ENCODE measurements at places on chromosomes 4 and X. TPM values are rescaled to one million over a fixed set of nuclear protein-coding genes. Genes with fewer than 3 reads are reported as not detected.

ZBTB33 gene
- total RNA-seq: 12.5 TPM

GRCh38 chr4:110867251-110867960, 244.5 kb upstream of the PITX2 start:
- no peak for DNase-seq

DNA sequence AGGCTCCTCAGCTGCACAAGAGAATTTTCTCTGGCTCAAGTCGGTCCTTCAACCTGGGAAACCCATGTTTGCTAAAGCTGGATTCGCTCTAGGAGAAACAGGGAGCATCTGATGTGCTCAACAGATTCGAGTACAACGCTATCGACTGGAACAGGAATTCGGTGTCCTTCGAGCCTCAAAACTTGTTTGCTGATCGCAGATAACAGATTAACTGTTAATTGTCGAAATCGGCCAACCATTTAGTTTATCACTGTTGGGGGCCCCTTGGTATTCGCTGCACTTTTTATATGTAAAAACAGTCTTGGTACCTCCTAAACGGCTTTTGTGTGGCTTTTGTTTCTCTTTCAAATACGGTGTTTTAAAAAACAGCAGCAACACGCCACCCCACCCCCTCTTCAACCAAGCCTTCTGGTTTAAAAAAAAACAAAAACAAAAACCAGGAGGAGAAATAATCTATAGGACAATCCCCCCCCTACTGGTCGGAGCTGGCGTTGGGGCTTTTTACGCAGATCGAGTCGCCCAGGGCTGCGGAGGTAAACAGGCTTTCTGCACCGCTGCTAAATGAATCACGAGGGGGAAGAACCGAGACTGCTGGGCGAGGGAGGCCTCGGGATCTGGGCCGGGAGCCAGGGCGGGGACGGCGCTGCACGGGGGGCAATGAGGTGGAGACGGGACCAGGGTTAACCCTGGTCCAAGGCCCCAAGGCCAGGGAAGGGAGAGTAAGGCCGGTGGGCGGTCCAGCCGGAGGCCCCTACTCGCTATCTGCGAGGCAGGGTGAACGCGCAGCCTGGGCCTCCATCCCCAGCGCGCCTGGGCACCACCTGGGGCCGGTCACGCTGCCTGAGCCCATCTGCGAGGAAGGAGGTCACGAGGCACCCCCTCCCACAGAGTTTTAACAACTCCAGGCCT, 71.7 kb upstream of the BCOR start:
- DNase-seq: peak; percentile 80

GRCh38 chrX:20743046-20743445, 476.3 kb upstream of the RPS6KA3 start:
- no peak for DNase-seq

GRCh38 chr4:65007841-65008439, 598.7 kb upstream of the TECRL start:
- DNase-seq: peak; percentile 23

RPL10 gene
- total RNA-seq: 2,241 TPM

- no peak for DNase-seq
Measured at GRCh38 chrX:44400588-44400987, 57.1 kb upstream of the EFHC2 start.

MTMR8 gene
- total RNA-seq: 6.1 TPM

GRCh38 chrX:124393238-124393637, 46.9 kb downstream of the SH2D1A start:
- DNase-seq: no peak

GRCh38 chr4:21753084-21753760, 195.3 kb downstream of the KCNIP4 start:
- no peak for DNase-seq

- no peak for DNase-seq
Measured at GRCh38 chr4:166977596-166977995, 256.7 kb downstream of the SPOCK3 start.

GRCh38 chr4:15547392-15547791, 77.7 kb downstream of the CC2D2A start:
- no peak for DNase-seq

GRCh38 chr4:76546759-76547742, 112.0 kb downstream of the SHROOM3 start:
- no peak for DNase-seq

DNA sequence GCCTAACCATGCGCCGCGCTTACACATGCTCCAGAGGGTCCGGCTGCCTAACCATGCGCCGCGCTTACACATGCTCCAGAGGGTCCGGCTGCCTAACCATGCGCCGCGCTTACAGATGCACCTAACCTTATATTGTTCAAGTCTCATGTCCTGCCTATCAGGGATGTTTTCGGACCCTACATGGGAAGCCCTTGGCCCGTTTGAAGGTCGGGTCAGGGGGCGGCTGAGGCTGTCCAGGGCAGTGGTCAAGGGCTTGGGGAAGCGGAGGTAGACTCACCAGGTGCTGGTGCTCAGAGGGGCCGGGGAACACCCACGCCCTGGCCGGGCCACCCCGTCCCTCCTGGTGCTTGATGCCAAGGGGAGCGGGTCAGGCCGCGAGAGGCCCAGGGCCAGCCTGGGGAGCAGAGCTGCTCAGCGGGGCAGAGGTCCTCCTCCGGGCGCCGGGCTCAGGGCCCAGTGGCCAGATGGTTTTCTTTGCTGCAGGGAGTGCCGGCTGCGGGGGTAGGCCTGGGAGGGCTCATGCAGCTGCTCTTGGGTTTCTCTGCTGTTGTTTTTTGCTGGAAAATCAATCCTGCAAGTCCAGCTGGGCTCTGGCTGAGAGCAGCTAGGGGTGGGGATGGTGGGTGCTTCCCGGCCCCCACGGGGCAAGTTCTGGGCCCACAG, 35.4 kb upstream of the SPON2 start:
- DNase-seq: peak; percentile 11

- DNase-seq: no peak
Measured at GRCh38 chr4:67632492-67632891, 68.5 kb downstream of the UBA6 start.

- no peak for DNase-seq
Measured at GRCh38 chr4:39609454-39609931, 29.2 kb downstream of the SMIM14 start.

DNA sequence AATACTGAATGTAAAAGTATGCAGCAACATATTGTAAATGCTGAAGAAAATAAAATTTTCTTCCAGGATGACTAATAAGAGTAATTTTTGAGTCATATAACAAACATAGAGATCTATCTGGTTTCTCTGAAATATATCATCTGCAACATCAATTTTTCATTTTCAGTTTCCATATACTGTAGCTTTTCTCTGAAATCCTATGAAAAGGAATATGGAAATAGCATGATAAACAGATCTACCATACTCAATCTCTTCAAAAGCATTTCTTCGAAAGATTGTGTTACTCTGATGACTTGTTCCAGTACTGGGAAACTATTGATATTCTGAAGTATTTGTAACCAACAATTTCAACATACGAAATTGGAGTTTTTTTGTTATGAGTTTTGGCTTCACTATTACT, 1156.7 kb downstream of the FAM133A start:
- no peak for DNase-seq

HSFX4 gene
- total RNA-seq: not detected

HMX1 gene
- total RNA-seq: 10.0 TPM

CDKL2 gene
- total RNA-seq: 1.4 TPM

DNA sequence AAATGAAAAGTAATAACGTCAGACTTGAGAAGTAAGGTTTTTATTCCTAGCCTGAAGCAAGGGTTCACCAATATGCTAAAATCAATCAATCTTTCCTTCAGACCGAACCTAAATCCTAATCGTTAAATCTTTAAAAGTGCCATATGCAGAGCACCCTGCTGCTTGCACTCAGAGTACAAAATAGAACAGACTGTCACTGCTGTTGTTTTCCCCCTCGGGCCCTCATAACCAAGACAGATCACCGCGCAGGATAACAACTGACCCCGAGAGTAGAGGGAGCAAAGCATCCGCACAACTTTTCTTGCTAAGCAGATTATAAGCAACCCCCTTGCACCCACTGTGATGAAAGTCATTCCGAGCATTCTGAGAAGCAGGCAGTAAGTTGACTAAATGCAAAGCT, 550.9 kb upstream of the NDST4 start:
- DNase-seq: no peak

TREX2 gene
- total RNA-seq: 1.0 TPM

CYTL1 gene
- total RNA-seq: 7.1 TPM

GRCh38 chr4:3765271-3766035, 732 bp upstream of the ADRA2C start:
- peak; percentile 70 for DNase-seq

DDX53 gene
- total RNA-seq: not detected

ADH1B gene
- 1.0 TPM for total RNA-seq

GRCh38 chr4:14952352-14952751, 49.9 kb upstream of the CPEB2 start:
- no peak for DNase-seq

DNA sequence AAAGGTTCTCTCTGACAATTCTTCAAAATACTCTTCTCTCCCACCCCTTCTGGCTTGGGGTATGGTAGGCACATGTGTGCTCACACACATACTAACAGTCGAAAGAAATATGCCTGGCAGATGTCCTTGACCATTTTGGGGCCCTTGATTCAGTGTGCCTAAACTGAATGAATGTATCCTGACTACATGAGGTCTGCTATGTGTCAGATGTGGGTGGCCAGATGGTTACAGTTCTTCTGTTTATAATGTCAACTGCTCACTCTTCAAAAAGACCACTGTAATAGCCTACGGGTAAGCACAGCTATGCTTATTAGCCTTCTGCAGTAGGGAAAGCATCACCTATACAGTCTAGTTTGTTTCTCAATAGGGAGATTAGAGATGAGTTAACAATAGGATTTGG, 63.7 kb upstream of the VEGFC start:
- DNase-seq: no peak

- no peak for DNase-seq
Measured at GRCh38 chr4:88600176-88600838, 8.0 kb downstream of the HERC3 start.

TLR3 gene
- 1.4 TPM for total RNA-seq

HHIP gene
- total RNA-seq: 0.14 TPM

HSFX2 gene
- not detected for total RNA-seq

GRCh38 chr4:115058533-115058932, 54.9 kb downstream of the NDST4 start:
- DNase-seq: no peak

GRCh38 chrX:29926056-29926455, 289.3 kb upstream of the MAGEB2 start:
- DNase-seq: no peak

ADAM29 gene
- not detected for total RNA-seq

- no peak for DNase-seq
Measured at GRCh38 chr4:176242764-176243347, 26.2 kb downstream of the ASB5 start.

MAGEE2 gene
- total RNA-seq: not detected

DNA sequence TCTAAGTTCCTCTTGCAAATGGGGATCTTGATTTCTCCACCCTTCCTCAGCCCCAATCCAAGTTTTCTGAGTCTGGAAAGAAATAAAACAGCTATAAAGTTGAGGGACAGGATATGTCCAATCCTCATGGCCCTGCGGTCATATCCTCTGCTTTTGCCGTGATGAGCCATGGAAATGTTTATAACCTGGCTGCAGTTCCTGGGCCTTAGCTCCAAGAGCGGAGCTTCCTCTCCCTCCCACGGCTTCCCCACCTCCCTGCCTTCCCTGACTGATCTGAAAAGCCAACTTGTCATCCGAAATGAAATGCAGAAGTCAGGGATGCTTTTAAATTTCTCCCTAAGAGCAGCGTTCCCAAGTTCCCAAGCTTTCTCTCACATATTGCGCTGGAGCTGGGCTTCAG, 221.5 kb upstream of the SFRP2 start:
- DNase-seq: no peak

PDE6B gene
- 13.0 TPM for total RNA-seq

WNK3 gene
- 24.3 TPM for total RNA-seq
